Osteocyte (in vitro differentiated cells): ENCODE measurements at places on chromosomes 4 and X. TPM values are rescaled to one million over a fixed set of nuclear protein-coding genes. Genes with fewer than 3 reads are reported as not detected.

TRIM75 gene
- not detected in 2 replicates for total RNA-seq

- peak overlapping the region; percentile 37 for H3K27ac ChIP-seq
- peaks cover 25% of the 10 kb centered on the region for H3K36me3 ChIP-seq
- H3K27me3 ChIP-seq, result no peaks in the 10 kb centered on the region
- H3K4me1 ChIP-seq, result peaks cover 3% of the 10 kb centered on the region
- no peak for DNase-seq
Observed at GRCh38 chrX:71128166-71128833, 9.9 kb downstream of the MED12 start.

GRCh38 chr4:35734381-35735098, 509.8 kb downstream of the ARAP2 start:
- H3K27ac ChIP-seq, result no peak overlapping the region
- no peaks in the 10 kb centered on the region for H3K36me3 ChIP-seq
- no peaks in the 10 kb centered on the region for H3K4me1 ChIP-seq

GRCh38 chr4:48321312-48321711, 20.0 kb upstream of the SLAIN2 start:
- H3K4me3 ChIP-seq, result no peak overlapping the region
- H3K27ac ChIP-seq, result no peak overlapping the region
- H3K36me3 ChIP-seq, result no peaks in the 10 kb centered on the region
- no peaks in the 10 kb centered on the region for H3K27me3 ChIP-seq

PDK3 gene
- 9.6 TPM in 2 replicates for total RNA-seq

IGSF1 gene
- 2.9 and 3.1 TPM in 2 replicates for total RNA-seq

CCDC158 gene
- not detected in 2 replicates for total RNA-seq

DNA sequence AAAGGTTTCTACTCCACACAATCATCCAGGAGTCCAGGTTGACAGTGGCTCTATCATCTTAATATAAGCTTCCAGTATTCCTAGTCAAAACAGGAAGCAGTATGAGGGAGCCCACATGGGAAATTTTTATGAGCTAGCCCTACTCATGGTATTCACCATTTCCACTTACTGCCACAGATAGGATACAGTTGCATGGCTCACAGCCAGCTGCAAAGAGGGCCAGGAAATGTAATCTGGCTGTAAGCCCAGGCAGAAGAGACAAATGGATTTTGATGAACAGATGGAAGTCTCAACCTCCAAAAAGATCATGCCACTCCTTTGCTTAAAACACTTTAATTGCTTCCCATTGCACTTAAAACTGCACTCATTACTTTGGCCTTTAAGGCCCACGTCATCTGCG, 150.6 kb downstream of the ADAMTS3 start:
- H3K27me3 ChIP-seq, result no peaks in the 10 kb centered on the region
- H3K4me1 ChIP-seq, result peaks cover 14% of the 10 kb centered on the region
- DNase-seq, result no peak

- H3K27ac ChIP-seq, result no peak overlapping the region
- H3K36me3 ChIP-seq, result peaks cover 2% of the 10 kb centered on the region
- H3K4me1 ChIP-seq, result peaks cover 41% of the 10 kb centered on the region
- peak; percentile 85 for DNase-seq
Observed at GRCh38 chr4:42397635-42398170, 415 bp downstream of the SHISA3 start.

DNA sequence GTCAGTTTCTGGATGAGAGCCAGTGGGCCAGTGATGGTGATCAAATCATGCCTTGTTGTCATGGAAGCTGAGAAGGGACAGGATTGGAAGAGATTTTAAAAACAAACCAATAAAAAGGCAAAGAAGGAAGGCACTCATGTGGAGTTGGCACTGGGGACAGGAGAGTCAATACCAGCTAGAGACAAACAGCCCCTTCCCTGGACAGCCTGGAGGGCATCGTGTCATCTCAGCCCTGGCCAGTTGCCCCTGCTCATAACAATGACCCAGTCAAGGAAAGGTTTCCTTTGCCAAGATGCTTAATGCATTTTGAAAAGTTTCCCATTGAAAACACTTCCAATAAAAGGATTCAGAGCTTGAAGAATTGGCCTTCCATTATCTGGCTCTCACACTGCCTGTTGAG, 55.5 kb downstream of the SCML1 start:
- no peaks in the 10 kb centered on the region for H3K36me3 ChIP-seq
- H3K27me3 ChIP-seq, result no peaks in the 10 kb centered on the region
- no peak overlapping the region for H3K27ac ChIP-seq
- no peak overlapping the region for H3K4me3 ChIP-seq
- H3K4me1 ChIP-seq, result peaks cover 7% of the 10 kb centered on the region
